Spleen (tissue), 13 donors: ENCODE measurements at places on chromosomes 6 and 20.

DNA sequence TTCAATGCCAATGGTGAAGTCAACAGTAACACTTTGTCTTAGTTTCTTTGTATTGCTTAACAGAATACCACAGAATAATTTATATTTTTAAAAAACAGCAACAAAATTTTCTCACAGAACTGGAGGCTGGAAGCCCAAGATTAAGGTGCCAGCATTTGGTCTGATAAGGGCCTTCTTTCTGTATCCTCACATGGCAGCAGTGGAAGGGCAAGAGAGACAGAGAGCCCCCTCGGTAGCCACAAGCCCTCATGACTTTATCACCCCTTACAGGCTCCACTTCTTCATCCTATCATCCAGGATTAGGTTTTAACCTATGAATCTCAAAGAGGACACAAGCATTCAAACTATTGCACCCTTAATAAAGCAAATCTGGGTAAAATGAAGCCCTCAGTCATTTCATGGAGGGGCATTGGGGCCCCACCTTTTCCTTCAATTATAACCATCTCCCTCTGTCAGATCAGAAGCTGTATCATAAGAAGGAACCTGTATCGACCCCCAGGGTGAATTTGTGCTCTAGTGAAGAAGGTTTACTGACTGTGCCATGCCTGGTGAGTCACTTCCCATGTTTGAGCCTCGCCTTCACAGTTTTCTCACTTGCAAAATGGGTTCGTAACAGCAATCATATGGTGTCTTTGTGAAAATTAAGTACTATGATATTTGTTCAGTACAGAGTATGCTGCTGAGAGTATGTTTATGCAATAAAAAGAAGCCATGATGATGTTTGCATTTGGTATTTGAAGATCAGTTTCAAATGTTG lies 178.2 kb downstream of the LRFN2 start:
- no peak for DNase-seq

DNA sequence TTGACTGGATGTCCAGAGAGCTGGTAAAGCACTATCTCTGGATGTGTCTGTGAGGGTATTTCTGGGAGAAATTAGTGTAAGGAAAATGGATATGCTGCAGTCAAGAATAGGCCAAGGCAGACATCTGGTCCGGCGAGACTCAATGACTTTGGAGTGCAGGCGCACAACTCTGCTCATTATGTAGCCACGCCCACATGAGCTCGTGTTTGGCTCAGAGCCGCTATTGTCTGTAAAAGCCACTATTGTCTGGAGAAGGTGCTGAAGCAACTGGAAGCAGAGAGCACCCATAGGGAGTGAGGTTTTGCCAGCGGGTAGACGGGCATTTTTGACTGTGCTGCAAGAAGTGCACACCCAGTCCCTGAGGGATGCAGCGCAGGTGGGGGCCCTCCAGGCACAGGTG lies 305.0 kb upstream of the POU3F2 start:
- DNase-seq: no peak

DNA sequence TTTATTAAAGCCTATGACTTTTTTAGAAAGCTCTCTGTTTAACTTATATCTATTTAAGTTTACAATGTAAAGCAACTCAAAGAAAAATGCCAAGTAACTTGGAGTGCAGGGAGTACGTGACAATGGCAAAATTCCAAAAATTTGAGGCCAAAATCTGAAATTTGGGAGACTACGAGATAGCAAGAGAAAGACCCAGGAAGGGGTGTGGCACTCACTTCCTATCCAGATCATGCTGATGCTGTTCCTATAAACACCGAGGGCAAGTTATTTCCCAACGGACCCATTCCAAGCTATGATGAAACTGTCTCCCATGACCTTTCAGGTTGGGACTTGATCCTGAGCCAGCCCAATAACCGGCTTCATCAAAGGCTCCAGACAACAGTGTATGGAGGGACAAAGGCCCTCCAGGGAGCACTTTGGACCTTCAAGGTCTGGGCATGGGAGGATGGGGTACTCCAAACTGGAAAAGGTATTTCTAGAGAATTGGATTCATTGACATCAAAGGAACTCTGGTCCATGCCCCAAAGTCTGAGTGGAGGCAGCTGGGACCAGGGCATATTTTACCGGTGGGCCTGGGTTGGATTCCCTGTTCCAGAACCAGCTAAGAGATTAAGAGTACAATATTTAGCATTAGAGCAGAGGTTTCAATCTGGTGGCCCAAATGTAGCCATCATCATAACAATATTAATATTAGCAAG lies 15.7 kb upstream of the SLC13A3 start:
- no peak for DNase-seq

DNA sequence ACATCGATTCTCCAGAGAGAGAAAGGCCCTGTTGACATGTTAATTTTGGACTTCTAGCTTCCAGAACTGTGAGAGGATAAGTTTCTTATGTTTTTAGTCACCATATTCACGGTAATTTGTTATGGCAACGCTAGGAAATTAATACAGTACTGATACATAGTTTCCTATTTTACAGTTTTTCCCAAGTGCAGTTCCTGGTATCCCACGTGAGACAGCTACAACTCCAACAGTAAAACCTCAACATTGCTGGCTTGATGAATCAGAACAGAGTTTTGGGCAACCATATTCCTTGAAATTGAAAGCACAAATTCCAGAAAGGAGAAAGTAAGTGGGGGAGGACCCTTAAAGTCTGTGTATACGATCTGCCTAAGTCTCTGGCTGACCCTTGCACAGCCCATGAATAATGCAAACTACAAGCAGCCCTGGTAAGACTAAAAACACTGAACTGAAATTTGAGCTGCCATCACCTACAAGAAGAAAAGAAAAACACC lies 505.1 kb upstream of the NRSN1 start:
- no peak for DNase-seq

GRCh38 chr20:56257604-56258003 lies 9.1 kb downstream of the MC3R start:
- DNase-seq: no peak

DNA sequence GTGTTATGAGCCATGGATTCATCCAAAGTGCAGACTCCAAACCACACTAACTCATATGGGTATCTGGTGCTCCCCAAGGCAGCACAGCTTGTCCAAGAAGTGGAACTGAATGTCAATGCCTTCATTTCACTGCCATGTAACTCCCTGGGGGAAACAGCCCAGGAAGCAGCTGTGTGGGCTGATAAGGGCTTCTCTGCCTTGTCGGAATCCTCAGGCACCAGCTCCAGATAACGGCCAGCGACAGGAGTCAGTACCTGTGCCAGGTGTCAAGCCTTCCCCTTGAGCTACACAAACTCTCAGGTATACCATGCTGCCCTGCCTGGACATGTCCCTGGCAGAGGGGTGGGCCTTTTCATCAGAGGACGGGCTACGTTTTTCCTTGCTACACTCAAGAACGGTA lies 751.9 kb upstream of the CHD6 start:
- no peak for DNase-seq

DNA sequence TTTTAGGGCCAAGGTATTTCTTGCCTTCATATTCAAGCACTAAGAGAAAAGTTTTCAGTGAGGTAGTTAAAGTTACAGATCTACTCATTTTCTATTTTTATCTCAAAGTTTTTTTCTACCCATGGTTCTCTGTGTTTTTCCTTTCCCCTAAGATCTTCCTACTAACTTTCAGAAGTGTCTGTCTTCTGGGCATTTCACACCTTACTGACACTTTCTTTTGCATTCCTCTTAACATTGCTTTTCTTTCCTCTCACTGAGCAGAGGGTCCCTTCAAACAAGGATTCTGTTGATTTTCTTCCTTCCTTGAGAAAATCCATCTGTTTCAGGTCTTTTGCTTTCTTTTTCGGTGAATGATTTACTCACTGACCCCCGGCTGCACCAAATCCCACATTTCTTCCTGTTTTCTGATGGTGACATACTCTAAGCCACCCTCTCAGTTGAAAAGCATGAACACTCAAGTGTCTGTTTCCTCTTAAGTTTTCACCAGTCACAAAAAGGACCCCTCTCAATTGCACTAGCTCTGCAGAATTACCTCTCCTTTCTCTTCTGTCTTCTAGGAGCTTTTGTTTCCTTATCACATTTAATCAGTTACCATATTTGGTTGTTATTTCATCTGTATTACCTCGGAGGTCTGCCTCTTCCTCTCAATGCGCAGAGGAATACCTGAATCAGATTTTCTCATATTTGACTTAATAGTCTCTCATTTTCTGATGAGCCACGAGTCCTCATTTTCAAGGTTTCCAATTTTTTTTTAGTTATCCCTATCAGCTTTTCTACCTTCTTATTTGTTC lies 73.5 kb upstream of the RNF217 start:
- DNase-seq: no peak

GRCh38 chr6:106000935-106001334 lies 85.2 kb upstream of the PRDM1 start:
- no peak for DNase-seq

GRCh38 chr6:159278626-159279025 lies 109.4 kb downstream of the FNDC1 start:
- no peak for DNase-seq

DNA sequence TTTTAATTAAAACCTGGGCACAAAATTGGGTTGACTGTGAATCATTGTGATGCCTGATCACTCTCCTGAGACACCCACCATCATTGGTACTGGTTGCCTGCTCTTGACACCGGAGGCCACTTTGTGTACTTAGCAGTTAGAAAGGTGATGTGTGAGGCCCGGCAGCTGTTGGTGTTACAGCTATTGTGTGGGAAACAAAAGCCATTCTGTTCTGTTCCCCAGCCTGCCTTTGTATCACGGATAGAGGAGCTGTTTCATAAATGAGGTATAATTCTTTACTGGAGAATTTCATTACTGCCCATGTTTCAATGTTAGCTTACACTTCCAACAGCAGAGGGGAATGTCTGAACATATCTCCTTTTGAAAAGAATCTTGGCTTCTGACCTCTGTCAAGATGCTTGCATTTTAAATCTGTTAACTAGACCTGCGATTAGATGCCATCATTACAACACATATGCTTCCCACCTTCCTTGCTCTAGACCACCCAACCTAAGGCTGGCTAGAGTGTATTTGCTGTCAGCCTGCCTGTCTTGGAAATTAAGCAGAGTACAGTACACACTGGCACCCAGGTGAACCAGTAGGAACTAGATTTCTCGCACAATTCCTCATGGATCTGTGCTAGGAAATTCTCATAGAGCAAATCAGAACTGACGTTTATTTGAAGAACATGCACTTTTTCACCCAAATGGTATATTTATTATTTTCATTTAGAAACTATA lies 142.4 kb upstream of the INSM1 start:
- no peak for DNase-seq

- DNase-seq: no peak
Observed at GRCh38 chr20:50968289-50968688, 9.7 kb downstream of the MOCS3 start.

DNA sequence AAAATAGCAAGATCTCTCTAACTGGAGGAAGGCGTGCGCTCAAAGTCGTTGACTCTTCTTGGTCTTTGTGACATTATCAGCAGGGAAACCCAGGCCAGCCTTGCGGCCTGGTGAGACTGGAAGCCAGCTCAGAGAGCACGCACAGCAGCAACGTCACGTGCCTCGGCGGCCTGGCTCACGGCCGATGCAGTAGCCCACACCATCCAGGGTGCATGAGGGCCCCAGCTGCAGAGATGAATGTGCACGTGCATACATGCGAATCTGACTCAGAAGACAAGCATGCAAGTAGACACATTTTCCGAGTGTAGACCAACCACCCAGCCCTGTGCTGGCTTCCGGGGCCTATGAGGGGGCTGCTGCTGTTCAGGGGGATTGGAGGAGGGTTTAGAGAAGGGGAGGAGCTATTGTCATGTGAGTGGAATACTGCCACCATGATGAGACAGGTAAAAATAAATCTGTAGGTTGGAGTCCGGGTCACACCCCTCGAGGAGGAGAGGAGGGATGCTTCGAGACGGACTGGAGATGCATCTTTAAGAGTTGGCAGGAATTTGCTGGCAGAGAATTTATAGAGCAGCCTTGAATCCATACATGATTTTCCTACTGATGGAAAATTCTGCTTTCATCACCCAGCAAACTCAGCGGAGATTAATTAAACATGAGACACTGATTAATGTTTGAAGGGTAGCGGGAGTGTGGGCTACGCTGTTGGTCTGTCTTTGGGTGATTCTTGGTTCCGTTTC lies 388.2 kb downstream of the CDH4 start:
- DNase-seq: no peak

DNA sequence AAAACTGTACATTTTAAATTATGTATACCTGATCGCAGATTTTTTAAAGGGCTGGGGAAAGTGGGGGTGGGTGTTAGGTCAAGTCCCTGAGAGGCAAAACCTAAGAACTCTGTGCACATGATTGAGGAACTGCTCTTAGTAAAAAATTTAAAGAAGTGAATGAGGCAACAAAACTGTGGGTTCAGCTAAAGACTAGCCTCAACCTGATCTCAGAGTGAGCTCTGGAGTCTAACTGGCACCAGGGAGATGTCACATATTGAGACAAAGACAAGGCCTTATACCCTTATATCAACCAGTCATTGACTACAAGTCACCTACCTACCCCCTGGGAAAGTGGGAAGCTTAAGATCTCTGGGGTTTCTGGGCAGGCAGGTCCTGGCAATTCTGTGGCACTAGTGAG lies 27.4 kb upstream of the RUNX2 start:
- DNase-seq: no peak

DNA sequence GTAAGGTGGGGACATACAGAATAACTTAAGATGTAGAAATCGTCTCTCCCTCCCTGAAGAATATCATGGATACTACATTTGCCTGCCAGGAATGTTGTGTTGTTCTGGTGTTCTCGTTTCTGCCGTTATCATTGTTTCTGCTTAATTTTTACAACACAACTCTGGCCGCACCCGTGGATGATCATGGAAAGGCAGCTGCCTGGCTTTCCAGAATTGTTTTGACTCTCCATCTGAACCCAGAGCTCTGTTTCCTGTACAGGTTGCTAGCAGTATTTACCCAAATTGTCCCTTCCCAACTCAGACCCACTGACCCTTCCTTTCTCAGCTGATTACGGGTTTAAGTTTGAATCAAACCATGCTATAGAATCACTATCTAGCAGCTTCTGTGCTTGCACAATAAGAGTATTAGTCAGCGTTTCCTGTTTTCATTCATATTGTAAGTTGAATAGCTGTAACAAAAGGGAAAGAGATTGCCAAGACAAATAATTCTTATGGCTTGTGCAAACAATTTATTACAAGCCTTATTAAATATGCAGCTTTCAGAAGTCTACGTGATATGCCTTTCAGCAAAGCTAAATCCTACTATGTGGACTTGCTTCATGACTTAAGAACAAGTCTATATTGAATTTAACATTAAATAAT lies 139.0 kb downstream of the MTHFD1L start:
- no peak for DNase-seq

GRCh38 chr20:58140787-58141425 lies 87.5 kb downstream of the ANKRD60 start:
- no peak for DNase-seq

DNA sequence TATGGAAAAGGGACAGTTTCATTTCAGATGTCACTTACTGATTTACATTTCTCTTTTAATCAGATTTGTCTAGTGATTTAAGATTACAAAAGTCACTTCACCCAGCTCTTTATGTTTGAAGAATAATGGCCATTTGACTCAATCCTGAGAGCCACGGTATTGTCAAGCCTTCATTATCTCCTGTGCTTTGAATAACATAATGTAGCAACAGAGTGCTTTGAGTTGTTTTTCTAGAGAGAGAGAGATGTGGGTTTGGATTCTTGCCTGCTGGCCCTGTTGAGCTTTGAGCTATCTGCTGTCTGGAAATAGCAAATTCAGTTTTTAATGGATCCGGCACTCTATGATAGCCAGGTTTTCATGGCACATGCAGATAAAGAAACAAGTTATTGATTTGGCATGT lies 478.4 kb upstream of the SOX4 start:
- no peak for DNase-seq
